ENCODE measurements at places on chromosomes 5 and 9.

DNA sequence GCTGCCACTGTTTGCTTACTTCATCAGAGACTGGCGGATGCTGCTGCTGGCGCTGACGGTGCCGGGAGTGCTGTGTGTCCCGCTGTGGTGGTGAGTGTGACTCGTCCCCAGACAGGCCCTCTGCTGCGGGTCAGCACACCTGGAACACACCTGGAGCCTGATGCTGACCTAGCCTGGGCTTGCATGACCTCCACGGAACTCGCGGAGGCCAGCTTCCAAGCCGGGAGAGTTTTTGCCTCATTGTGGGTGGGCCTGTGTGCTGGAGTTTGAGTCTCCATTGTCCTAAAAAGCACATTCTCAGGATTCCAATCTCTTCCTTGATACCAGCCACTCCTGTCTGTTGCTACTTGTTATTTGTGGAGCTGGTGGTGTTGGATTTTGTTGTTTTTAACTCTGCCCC is 28.1 kb downstream of the SLC22A4 start:
- no peaks in the 10 kb centered on the region for H3K36me3 ChIP-seq
- DNase-seq, result no peak
- no peak overlapping the region for H3K27ac ChIP-seq
- no peak overlapping the region for H3K4me3 ChIP-seq
- H3K27me3 ChIP-seq, result peaks cover 23% of the 10 kb centered on the region

DNA sequence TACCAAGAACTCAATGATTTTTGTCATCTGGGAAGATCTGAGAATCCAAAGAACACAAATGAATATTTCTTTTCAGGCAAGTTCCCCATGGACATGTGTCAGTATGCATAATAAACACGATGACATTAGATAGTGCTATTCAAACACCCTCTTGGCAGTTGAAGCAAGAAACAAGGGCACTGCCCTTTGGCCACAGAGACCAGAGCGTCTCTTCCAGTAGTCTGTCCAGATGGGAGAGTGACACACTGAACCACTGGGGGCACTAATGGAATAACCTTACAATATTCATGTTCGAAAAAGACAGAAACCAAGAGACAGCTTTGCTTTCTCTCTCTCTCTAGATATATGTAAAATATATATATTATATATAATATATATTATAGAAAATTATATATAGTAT is 301.9 kb downstream of the CTNND2 start:
- no peaks in the 10 kb centered on the region for H3K36me3 ChIP-seq
- no peaks in the 10 kb centered on the region for H3K4me1 ChIP-seq
- no peak overlapping the region for H3K4me3 ChIP-seq
- no peak for DNase-seq
- no peak overlapping the region for H3K27ac ChIP-seq
- H3K27me3 ChIP-seq, result no peaks in the 10 kb centered on the region

- no peaks in the 10 kb centered on the region for H3K36me3 ChIP-seq
- peaks cover 3% of the 10 kb centered on the region for H3K27me3 ChIP-seq
- peaks cover 26% of the 10 kb centered on the region for H3K4me1 ChIP-seq
- peak; percentile 71 for DNase-seq
- H3K4me3 ChIP-seq, result no peak overlapping the region
Measured at GRCh38 chr5:180007582-180007981, 64.0 kb downstream of the RNF130 start.

GRCh38 chr5:136232316-136232715 is 39.4 kb upstream of the SMIM32 start:
- no peaks in the 10 kb centered on the region for H3K4me1 ChIP-seq
- peaks cover 12% of the 10 kb centered on the region for H3K27me3 ChIP-seq
- H3K36me3 ChIP-seq, result no peaks in the 10 kb centered on the region
- DNase-seq, result no peak
- H3K4me3 ChIP-seq, result no peak overlapping the region

DNA sequence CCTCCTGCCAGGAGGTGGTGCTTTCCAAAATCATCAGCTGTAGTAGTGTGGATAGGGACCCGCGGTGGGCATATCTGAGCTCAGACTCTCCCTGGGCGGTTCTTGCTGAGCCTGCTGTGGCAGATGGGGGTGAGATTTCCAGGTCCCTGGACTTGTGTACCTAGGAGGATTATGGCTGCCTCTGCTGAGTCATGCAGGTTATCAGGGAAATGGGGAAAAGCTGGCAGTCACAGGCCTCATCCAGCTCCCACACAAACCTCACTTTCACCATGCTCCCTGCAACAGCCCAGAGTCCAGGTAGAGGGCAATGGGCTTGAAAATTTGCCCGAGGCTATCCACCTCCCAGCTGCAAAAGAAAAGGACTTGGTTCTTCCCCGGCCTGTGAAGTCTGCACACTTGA is 23.4 kb upstream of the MAMDC2 start:
- no peak for DNase-seq
- no peaks in the 10 kb centered on the region for H3K36me3 ChIP-seq
- no peak overlapping the region for H3K4me3 ChIP-seq

- H3K27me3 ChIP-seq, result peaks cover 10% of the 10 kb centered on the region
- no peak overlapping the region for H3K27ac ChIP-seq
- no peaks in the 10 kb centered on the region for H3K36me3 ChIP-seq
Measured at GRCh38 chr5:112310746-112311145, 108.3 kb downstream of the EPB41L4A start.

GRCh38 chr9:114694719-114695269 is 12.8 kb upstream of the TEX48 start:
- H3K36me3 ChIP-seq, result no peaks in the 10 kb centered on the region
- peaks cover 16% of the 10 kb centered on the region for H3K4me1 ChIP-seq
- H3K27me3 ChIP-seq, result no peaks in the 10 kb centered on the region
- DNase-seq, result no peak
- H3K4me3 ChIP-seq, result no peak overlapping the region

DNA sequence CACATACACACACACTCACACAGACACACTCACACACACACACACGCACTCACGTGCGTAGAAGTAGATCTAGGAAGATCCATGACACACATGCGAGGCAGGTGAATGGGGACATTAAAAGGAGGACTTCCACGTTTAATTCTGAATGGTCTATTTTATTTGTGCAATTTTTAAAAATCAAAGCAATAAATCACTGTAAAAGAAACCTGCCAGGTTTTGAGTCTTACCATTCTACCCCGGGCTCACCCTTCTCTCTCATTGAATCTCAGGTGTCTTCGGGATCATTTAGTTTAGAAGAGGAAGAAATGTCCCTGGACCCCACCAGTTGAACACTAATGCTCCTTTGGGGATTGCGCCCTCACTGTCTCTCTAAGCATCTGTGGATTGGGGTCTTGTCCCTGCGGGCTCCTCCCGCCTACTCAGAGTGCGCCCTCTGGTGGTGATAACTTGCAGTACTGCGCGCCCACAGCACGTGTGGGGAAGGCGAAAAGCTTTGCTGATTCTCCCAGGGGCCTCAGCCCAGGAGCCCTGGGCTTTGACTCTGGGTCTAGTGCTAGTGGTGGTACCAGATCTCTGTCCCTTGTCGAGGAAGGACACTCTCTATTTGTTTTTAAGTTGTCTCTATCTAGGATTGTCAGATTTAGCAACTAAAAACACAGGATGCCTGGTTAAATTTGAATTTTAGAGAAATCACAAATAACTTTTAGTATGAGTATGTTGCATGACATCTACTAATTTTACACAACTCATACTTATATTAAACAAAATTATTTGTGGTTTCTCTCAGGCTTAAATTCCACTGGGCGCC is 34.8 kb downstream of the BOD1 start:
- H3K27ac ChIP-seq, result no peak overlapping the region
- DNase-seq, result peak; percentile 75
- H3K4me1 ChIP-seq, result no peaks in the 10 kb centered on the region
- H3K27me3 ChIP-seq, result no peaks in the 10 kb centered on the region

GRCh38 chr9:25954209-25954608 is 276.0 kb upstream of the TUSC1 start:
- no peak overlapping the region for H3K27ac ChIP-seq
- H3K4me1 ChIP-seq, result no peaks in the 10 kb centered on the region
- no peaks in the 10 kb centered on the region for H3K27me3 ChIP-seq
- DNase-seq, result no peak
- no peak overlapping the region for H3K4me3 ChIP-seq

GRCh38 chr5:133870661-133871060 is 97.8 kb downstream of the C5orf15 start:
- no peaks in the 10 kb centered on the region for H3K4me1 ChIP-seq
- peaks cover 22% of the 10 kb centered on the region for H3K27me3 ChIP-seq
- DNase-seq, result no peak
- H3K36me3 ChIP-seq, result no peaks in the 10 kb centered on the region
- no peak overlapping the region for H3K27ac ChIP-seq

DNA sequence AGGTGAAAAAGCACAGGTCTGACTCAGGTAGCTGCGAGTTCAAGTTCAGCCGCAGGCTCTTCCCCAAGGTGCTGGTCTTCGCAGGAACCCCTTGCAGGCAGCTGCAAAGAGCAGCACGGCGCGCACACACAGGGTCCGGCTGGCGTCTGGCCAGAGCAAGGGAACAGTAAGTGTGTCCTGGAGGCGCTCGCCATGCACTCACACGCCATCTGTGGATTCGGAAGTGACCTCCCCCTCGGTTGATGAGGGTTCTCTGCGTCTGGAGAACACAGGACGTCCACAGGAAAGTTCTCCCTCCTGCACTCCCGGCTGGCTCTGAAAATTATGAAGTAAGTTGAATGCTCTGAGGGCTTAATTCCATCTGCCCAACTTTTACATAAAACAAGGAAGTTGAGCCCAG is 14.0 kb upstream of the EGFL7 start:
- peaks cover 2% of the 10 kb centered on the region for H3K27me3 ChIP-seq
- H3K4me3 ChIP-seq, result no peak overlapping the region
- no peak overlapping the region for H3K27ac ChIP-seq
- no peaks in the 10 kb centered on the region for H3K36me3 ChIP-seq
- H3K4me1 ChIP-seq, result peaks cover 10% of the 10 kb centered on the region
- no peak for DNase-seq

GRCh38 chr5:149581192-149581861 is at the start of gene ARHGEF37:
ARHGEF37 (plus strand) TSS chr5:149581498; CDS start chr5:149597770, 16,272 bp downstream.
- H3K27me3 ChIP-seq, result peaks cover 5% of the 10 kb centered on the region
- DNase-seq, result no peak
- peaks cover 1% of the 10 kb centered on the region for H3K4me1 ChIP-seq
- H3K4me3 ChIP-seq, result no peak within 1 kb of the TSS
- H3K36me3 ChIP-seq, result no peaks in the 10 kb centered on the region

GRCh38 chr9:121707477-121708424 is 56.3 kb downstream of the DAB2IP start:
- DNase-seq, result no peak
- H3K4me3 ChIP-seq, result no peak overlapping the region
- no peak overlapping the region for H3K27ac ChIP-seq
- no peaks in the 10 kb centered on the region for H3K36me3 ChIP-seq
- H3K4me1 ChIP-seq, result no peaks in the 10 kb centered on the region

DNA sequence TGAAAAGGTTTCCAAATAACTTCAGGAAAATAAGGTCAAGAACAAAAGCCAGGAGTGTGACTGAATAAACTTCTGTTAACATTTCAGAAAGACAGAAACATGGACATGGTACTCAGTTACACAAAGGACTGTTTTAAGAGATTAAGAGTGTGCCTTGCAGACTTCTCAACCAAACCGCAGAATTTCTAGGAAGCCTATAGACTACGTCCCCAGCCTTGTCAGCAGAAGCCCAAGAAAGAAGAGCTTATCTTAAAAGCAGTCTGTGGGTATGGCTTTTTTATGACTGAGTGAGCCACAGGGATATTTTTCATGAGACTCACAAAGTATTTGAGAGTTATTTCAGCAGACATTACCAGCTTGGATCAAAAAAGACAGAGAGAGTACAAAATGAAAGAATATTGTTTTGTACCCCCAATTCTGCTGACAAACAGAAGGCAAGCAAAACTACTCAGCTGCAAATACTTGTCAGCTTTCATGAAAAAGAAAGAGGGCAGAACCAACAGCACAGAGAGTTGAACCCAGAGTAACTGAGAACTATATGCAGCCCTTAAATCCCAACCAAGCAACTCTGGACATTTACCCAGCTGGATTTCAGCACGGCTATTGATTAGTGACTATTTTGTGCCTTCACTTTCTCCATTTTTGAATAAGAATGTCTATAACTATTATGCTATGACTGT is 711.0 kb upstream of the CTNND2 start:
- H3K36me3 ChIP-seq, result no peaks in the 10 kb centered on the region
- H3K27me3 ChIP-seq, result no peaks in the 10 kb centered on the region
- H3K4me3 ChIP-seq, result no peak overlapping the region
- peak overlapping the region; percentile 83 for H3K27ac ChIP-seq
- peaks cover 42% of the 10 kb centered on the region for H3K4me1 ChIP-seq

- no peak overlapping the region for H3K4me3 ChIP-seq
- no peak for DNase-seq
- peaks cover 11% of the 10 kb centered on the region for H3K4me1 ChIP-seq
- no peaks in the 10 kb centered on the region for H3K36me3 ChIP-seq
- H3K27me3 ChIP-seq, result no peaks in the 10 kb centered on the region
Measured at GRCh38 chr9:94872083-94872833, 145.8 kb downstream of the AOPEP start.

DNA sequence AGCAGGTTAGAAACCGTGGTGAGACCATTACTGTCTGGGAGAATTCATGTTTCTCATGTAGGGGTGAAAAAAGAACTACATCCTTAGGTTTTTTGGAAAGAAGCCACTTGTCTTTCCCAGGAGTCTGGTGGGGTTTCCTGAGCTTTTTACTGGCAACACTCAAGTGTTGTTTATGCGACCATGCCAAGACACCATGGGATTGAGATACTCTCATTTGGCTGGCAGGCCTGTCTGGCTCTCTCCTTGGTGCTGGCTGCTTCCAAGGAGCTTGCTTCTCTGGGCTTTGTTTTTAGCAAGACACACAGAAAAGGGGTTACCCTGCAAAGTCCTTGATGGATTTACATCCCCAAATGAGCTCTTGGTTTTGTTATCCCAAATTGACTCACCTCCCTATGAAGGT is 80.9 kb upstream of the ISL1 start:
- no peaks in the 10 kb centered on the region for H3K4me1 ChIP-seq
- no peak overlapping the region for H3K27ac ChIP-seq
- H3K36me3 ChIP-seq, result no peaks in the 10 kb centered on the region
- no peaks in the 10 kb centered on the region for H3K27me3 ChIP-seq

- H3K27ac ChIP-seq, result peak overlapping the region; percentile 45
- peaks cover 58% of the 10 kb centered on the region for H3K4me1 ChIP-seq
- no peaks in the 10 kb centered on the region for H3K27me3 ChIP-seq
Measured at GRCh38 chr5:4095918-4096630, 500.4 kb downstream of the IRX1 start.

GRCh38 chr5:150184990-150185912 is 4.6 kb upstream of the SLC6A7 start:
- no peak for DNase-seq
- H3K4me1 ChIP-seq, result no peaks in the 10 kb centered on the region
- peaks cover 13% of the 10 kb centered on the region for H3K27me3 ChIP-seq

DNA sequence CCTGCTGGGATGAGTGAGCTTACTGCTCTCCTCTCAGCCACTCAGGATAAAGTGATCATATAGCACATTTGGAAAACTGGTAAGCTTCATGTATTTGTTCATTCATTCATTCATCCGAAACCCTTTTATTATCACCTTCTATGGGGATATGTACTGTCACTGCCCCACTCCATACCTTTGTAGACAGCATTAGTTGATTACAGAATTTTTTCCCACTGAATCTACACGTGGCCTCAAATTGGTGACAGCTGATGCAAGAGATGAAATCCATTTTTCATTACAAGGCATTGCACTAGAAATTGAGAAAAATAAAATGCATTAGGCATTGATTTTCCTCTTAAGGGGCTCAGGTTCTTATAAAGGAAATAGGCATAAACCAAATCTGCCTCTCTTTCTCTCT is 9.7 kb downstream of the GRIA1 start:
- H3K27me3 ChIP-seq, result no peaks in the 10 kb centered on the region
- no peaks in the 10 kb centered on the region for H3K36me3 ChIP-seq
- H3K27ac ChIP-seq, result no peak overlapping the region
- H3K4me1 ChIP-seq, result no peaks in the 10 kb centered on the region
- H3K4me3 ChIP-seq, result no peak overlapping the region
- DNase-seq, result no peak
